Activated T-helper 1 cell treated with anti-CD3 and anti-CD28 coated beads, Interleukin-2, amount 50 U/mL, for 16 hours (primary cell): ENCODE measurements at places on chromosomes 12 and 14.

GRCh38 chr12:59142183-59142790 is 222.0 kb upstream of the LRIG3 start:
- DNase-seq, result no peak

- DNase-seq, result no peak
Observed at GRCh38 chr12:89779090-89779489, 70.5 kb upstream of the ATP2B1 start.

- DNase-seq, result no peak
Observed at GRCh38 chr14:90300611-90301047, 31.1 kb downstream of the NRDE2 start.

DNA sequence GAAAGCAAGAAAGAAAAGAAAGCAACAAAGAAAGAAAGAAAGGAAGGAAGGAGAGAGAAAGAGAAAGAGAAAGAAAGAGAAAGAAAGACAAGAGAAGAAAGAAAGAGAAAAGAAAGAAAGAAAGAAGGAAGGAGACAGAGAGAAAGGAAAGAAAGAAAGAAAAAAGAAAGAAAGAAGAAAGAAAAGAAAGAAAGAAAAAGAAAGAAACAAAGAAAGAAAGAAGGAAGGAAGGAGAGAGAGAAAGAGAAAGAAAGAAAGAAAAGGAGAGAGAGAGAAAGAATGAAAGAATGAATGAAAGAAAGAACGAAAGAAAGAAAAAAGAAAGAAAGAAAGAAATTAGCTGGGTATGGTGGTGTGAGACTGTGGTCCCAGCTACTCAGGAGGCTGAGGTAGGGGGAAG is 400.1 kb upstream of the MDGA2 start:
- no peak for DNase-seq

- no peak for DNase-seq
Observed at GRCh38 chr14:88599761-88600439, 37.1 kb downstream of the ZC3H14 start.

- DNase-seq, result no peak
Observed at GRCh38 chr12:4707306-4707705, 12.9 kb upstream of the GALNT8 start.

DNA sequence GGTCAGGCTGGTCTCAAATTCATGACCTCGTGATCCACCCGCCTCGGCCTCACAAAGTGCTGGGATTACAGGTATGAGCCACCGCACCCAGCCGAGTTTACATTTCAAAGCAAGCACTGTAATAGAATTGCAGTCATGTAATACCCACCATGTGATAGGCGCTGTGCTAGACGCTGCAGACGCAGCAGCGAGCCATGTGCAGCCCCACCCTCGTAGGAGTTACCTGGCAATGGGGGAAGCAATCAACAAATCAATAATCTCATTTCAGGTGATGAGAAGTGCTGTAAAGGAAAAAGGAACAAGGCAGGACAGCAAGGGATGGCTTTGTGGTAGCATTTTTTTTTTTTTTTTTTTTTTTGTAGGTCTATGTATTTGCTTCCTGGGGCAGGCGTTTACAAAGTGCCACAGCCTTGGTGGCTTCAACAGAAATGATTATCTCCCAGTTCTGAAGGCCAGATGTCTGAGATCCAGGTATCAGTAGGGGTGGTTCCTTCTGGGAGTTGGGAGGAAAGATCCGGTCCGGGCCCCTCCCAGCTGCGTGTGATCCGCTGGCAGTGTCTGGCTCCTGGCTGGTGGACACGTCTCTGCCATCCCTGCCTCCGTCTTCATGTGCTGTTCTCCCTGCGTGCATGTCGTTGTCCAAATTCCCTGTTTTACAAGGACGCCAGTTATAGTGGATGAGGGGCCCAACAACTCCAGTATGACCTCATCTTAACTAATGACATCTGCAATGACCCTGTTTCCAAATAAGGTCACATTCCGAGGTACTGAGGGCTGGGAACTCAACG is 72.8 kb downstream of the TNFAIP2 start:
- no peak for DNase-seq

- DNase-seq, result no peak
Observed at GRCh38 chr12:131613678-131614077, 97.2 kb upstream of the SFSWAP start.
